ENCODE measurements at places on chromosomes 6 and 20. TPM values are rescaled to one million over a fixed set of nuclear protein-coding genes. Genes with fewer than 3 reads are reported as not detected.

The PACRG gene
- total RNA-seq: not detected

The METTL24 gene
- not detected for total RNA-seq

The HTR1E gene
- total RNA-seq: not detected

The ECHDC1 gene
- total RNA-seq: 37.1 TPM

The RIPK1 gene
- total RNA-seq: 8.4 TPM

The TSPO2 gene
- total RNA-seq: not detected

The MYB gene
- total RNA-seq: 26.1 TPM

The CBFA2T2 gene
- 22.2 TPM for total RNA-seq

GRCh38 chr6:167000759-167001158, 1.6 kb downstream of the CEP43 start:
- peak; percentile 19 for DNase-seq

- no peak for DNase-seq
These were observed 161.9 kb upstream of the HCRTR2 start for GRCh38 chr6:55012454-55012853.

DNA sequence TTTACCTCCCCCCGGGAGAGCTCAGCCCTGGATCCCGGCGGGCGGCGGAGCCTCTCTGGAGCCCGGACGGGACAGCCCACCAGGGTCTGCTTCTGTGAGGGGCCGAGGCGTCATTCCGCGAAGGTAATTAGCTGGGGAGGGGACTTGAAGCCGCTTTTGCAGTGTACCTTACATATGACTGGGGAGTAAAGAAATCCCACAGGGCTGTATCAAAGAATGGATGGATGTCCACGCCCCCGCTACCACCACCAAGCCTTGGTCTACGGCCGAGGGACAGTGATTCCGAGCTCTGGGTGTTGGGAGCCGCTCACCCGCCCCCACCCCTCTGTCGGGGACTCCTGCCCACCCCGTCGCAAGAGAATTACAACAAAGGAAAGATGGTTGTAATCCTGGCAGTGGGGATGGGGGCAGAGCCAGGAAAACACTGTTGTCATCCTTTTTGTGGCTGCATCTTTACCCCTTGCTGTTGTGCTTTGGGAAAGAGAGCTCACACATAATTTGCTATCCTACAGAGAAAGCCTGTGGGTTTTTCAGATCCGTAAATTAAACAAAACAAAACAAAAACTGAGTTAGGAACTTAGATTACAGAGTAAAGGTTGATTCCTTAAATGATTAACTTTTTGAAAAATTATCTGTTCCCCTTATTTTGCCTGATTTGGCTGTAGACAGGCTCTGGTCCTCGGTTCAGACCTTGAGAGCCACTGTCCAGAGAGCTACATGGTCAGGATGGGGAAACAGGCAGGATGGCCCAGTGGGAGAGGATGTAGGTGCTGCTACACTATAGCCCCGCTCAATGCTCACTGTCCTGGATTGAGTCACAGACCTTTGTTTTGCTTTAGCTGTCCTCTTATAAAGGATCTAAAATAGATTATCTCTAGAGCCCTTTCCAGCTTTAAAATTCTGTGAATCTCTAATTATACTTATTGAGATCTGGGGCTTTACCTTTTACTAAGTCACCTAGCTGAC, 997 bp upstream of the FBXO30 start:
- DNase-seq: peak; percentile 39

DNA sequence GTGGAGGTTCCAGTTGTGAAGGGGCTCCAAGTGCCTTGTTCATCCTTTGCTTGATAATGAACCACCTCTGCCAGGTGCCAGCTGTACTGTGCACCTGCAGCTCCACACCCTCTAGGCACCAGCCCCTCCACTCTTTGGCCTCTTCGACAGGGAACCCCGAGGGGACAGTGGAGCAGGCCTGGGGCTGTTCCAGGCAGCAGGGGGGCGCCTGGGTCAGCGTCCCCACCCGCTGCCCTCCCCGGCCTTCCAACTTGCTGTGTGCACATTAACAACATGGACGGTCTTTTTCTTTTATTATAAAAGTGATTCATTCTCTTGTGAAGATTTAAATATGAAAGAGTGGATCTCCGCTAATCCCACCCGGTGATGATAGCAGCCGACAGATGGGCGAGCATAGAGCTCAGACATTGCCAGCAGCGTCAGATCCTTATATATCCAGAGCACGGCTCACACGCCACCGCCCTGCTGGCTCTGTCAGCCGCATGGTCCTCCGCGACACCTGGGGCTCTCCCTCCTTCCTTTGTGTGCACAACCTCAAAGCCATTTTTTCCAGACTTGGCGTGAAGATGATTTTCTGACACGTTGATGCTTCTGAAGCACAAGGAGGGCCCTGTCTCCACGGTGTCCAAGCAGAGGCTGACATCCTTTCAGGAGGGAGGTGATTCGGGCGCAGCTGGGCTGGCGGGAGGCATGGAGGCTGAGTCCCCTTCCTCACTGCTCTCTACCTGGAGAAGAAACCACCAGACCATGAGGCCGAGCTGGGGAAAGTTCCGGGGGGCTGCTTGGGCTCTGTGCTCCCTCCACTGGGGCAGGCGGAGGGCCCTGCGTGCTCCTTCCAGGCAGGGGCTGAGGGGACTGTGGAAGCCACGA, 22.2 kb upstream of the MRGBP start:
- DNase-seq: no peak

- peak; percentile 72 for DNase-seq
These were observed 98.4 kb upstream of the DUSP22 start for GRCh38 chr6:193773-194310.

- no peak for DNase-seq
These were observed 372.8 kb downstream of the BTBD9 start for GRCh38 chr6:38266921-38267354.

DNA sequence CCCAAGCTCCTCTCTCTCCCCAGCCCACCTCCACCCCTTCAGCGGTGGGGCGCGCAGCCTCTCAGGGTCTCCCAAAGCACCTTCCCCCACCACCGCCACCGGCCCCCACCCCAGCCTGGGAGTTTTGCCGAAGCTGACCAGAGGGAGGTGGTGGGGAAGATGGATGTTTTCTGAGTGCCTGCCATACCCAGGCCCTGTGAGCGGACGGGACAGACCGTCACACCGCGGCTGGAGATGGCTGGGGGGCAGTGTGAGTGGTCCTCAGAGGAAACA, 5.7 kb downstream of the C20orf204 start:
- DNase-seq: no peak

DNA sequence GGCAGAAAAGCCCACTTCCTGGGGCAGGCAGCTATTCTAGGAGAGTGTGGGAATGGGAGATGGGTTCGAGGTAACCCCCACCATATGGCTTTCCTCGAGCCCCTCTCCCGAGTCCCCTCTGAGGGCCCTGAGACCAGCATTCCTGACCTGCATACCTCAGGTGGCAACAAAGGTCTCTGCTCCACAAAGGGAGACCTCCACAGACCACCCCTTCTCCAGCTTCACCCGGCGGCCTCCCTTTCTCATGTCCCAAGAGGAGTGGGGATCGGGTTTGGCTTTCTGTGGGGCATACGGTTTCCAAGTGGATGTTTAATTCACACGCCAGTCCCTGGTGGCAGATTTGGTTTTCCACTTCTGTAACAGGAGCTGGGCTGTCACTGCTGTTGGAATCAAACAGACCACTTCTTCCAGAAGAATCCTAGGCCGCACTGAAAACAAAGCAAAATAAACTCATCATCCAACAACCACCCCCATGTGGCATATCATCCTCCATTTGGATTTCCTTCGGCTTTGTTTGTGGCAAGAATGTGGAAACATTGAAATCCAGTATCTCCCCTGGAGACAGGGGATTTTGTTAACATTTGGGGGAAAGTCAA, 83.2 kb downstream of the DLL1 start:
- no peak for DNase-seq

- DNase-seq: no peak
These were observed 733.1 kb downstream of the HDGFL1 start for GRCh38 chr6:23302514-23302913.

- DNase-seq: peak; percentile 51
These were observed 2.7 kb upstream of the TUBB2A start for GRCh38 chr6:3159805-3160781.

DNA sequence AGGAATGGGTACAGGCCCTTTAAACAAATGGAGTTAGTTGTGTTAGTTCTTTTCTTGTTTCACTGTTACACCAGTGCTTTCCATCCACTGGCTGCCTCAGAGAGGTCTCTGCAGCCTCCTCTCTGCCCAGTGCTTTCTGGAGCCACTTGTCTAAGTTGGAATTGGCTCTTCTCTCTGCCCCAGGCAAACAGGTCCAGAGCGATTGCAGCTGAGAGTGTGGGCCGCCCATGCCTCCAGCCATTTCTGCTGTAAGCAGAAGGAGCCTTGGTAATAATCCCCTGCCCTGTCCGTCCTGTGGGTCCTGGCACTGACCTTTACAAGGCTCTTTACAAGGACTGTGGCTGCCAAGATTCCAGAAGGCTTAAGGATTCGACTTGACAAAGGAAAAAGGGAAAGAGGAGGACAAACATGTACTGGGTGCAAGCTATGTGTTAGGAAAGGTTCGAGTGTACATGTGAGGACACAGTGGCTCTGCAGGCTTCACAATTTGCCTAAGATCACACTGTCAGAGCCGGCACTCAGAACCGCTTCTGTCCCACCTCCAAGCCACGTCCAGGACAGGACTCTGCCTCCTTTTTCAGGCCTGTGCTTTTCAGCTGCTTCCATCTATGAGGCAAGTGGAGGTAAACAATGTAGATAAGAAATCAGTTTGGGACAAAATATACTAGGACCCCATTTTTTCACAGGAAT, 88.5 kb downstream of the POPDC3 start:
- no peak for DNase-seq

- DNase-seq: peak; percentile 40
These were observed 1.4 kb downstream of the PHF20 start for GRCh38 chr20:35773154-35773751.

DNA sequence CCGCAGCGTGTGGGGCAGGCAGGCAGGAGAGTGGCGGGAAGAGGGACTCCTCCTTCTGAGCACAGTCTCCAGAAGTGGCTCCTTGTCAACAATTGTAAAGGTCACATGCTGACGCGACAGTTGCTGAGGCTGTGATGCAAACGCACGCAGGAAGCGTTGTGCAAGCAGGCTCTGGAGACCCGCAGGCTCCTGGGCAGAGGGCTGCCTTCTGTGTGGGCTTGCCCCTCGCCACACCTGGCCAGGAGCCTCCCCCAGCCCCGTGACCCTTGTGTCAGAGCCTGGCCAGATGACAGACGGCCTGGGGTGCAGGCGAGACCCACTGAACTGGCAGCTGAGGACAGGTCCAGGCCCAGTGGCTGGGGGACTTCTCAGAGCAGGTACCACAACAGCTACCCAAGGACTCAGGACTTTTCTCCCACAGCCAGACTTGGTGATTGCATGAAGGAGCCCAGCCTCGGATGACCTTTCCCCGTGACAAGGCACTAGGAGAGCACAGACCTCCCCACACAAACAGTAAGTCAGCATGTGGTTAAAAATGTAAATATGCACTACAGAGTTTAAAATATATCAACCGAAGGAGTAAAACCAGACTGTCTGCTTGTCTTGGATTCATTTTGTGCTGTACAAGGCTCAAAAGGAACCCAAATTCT, 222.1 kb upstream of the RREB1 start:
- DNase-seq: no peak

All from OCI-LY7 (cell line).